ENCODE measurements at places on chromosomes 16 and 17.

DNA sequence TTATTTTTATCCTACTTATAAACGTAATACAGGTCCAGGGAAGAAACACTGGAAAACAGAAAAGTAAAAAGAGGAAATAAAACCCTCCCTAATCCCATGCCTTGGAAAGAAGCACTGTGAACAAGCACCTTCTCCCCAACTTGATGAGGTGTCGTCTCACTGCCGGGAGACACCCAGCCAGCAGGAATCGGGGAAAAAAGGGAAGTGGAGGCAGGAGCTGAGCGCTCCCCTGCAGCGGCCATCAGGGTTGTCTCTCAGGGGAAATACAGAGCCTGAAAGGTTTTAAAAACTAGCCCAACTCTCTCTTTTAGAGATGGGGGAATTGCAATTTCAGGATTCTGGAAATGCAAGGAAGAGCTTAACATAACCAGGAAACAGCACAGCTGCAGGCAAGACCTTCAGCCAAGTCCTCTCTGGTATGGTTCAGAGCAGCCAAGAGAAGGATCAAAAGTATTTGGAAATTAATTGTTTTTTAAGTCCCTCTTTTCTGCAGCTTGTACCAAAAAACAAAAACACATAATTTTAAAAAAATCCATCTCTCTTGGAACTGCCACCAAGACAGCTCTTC lies 96.3 kb upstream of the RCVRN start:
- no peak for DNase-seq

GRCh38 chr17:6046931-6047330 lies 23.2 kb upstream of the WSCD1 start:
- DNase-seq = no peak

GRCh38 chr17:17313350-17313991 lies 10.3 kb downstream of the NT5M start:
- DNase-seq = peak; percentile 69

DNA sequence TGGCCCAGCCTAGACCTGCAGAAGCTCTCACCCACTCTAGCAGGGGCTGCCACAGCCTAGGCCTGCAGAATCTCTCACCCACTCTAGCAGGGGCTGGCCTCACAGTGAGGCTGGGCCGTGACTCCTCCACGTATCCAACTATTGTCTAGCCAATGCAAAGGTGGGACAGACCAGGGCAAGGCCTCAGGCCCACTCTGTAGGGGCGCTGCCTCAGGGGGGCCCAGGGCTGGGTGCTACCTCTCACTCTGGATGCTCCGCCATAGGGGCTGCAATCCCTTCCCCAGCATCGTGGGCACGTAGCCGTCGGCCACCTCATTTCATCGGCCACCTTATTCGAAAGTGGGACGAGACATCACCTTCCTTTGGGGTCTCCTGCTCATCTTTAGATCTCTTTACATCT lies 51.7 kb downstream of the RPH3AL start:
- DNase-seq = no peak

DNA sequence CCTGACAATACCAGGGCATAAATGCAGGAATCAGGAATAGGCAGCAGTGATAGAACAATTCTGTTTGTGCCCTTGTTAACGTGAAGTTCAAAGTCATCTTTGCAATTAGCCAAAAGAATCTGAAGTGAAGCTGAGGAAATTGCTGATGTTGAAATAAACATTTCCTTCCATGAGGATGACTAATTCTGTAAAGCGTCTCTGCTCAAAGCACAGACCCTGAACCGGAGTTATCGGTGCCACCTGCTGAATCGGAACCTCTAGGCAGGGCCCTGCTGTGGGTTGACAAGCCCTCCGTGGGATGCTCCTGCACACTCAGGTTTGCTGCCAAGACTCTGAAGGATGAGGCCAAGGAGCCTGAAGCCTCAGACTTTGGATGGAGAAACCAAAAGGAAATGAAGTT lies 37.0 kb upstream of the CDH1 start:
- no peak for DNase-seq

- no peak for DNase-seq
Observed at GRCh38 chr16:21989751-21990150, 11.2 kb downstream of the PDZD9 start.

DNA sequence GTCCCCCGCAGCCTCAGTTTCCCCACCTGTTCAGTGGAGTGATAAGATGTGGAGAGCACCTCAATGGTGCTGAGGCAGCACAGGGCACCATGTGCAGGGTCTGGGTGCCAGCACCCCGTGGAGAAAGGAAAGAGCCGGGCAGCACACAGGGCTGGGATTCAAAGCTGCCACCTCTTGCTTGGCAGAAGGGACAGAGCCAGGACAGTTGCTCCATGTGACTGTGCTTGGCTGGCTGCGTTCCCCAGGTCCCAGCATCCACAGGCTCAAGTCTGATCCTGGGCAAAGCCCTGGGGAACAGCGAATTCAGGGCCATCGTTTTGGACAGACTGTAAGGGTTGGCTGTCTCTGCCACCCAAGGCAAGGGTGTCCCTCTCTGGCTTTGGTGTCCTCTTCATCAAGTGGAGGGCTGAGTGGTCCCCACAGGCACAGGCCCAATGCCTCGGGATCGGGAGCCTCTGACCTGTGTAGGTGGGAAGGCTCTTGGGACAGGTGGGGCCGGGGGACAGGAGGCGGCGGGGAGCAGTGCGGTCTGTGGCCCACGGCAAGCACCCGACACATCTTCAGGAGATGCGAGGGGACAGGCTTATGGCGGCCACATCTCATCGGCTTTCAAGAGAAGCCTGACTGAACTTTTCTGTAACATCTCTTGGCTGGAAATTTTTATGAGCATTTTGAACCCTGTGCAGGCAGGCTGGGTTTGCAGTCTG lies 8.5 kb downstream of the ZNF469 start:
- DNase-seq = no peak

- no peak for DNase-seq
Observed at GRCh38 chr17:44084921-44085320, 14.4 kb downstream of the G6PC3 start.

DNA sequence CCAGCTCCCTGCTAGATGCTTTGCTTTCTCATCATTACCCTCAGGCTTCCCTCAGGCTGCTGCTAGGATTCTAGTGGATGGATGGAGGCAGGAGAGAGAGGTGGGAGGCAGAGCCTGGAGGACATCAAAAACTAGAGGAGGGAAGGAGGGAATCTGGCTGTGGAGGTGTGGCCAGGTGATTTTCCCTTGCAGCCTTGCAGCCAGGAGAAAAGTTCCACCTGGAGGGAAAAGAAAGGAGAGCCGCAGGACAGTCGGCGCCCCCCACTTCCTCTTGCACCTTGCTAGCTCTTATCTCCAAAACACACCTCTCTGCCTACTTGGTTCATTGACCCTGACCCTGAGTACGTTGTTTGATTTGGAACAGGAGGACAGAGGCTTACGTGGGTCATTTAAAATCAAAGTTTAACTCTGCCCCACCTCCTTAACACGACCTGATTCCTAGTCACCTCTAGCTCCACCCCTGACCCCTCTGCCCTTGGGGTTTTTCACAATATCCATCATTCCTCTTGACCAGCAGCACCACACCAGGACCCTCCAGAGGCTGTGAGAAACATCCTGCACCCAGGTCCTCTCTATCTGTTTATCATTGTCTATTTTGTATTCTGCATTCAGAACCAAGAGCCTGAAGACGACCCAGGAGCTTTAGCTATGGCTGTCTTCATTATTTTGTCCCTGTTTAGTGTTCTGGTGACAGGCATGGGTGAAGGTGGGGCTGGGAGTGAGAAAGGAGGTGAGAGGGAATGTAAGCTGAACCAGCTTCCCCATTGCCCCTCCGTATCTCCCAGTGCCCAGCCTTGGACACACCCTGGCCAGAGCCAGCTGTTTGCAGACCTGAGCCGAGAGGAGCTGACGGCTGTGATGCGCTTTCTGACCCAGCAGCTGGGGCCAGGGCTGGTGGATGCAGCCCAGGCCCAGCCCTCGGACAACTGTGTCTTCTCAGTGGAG lies 15.9 kb downstream of the AOC3 start:
- DNase-seq = no peak

DNA sequence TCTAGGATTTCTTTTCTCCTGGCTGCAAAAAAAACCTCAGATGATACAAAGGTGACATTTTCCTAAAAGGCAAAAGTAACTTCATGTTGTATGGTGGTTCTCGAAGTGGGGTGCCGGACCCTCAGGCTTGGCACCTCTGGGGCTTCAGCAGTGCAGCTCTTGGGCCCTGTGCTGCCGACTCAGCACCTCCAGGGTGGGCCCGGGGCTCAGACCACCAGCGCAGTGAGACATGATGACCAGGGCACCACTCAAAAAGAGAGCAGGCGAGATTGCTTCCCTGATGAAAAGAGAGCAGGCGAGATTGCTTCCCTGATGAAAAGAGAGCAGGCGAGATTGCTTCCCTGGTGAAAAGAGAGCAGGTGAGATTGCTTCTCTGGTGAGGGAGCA lies 98.7 kb upstream of the ZNF750 start:
- no peak for DNase-seq

GRCh38 chr16:81730090-81731051 lies 48.7 kb upstream of the PLCG2 start:
- DNase-seq = peak; percentile 100

DNA sequence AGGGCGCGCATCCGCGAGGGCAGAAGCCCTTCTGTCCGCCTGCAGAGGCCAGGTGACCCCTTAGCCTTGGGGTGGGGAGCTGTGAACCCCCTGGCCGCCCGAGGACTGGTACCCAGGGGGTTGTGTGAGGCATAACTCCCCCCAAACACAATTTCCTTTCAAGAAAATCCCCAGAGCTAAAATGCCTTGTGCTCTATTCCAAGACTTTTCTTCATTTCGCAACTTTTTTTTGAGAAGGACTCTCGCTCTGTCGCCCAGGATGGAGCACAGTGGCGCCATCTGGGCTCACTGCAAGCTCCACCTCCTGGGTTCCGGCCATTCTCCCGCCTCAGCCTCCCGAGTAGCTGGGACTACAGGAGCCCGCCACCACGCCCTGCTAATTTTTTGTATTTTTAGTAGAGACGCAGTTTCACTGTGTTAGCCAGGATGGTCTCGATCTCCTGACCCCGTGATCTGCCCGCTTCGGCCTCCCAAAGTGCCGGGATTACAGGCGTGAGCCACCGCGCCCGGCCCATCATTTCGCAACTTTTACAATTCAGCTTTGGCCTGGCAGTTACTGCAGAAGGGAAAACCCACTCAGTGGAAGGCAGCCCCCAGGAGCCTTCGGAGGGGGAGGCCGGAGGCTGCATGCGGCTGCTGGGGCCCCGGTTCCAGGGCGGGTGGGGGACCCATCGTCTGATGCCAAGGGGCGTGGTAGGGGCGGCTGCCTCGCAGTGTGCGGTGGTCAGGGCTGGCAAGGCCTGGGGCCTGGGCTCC lies 963 bp upstream of the APRT start:
- DNase-seq = peak; percentile 79

DNA sequence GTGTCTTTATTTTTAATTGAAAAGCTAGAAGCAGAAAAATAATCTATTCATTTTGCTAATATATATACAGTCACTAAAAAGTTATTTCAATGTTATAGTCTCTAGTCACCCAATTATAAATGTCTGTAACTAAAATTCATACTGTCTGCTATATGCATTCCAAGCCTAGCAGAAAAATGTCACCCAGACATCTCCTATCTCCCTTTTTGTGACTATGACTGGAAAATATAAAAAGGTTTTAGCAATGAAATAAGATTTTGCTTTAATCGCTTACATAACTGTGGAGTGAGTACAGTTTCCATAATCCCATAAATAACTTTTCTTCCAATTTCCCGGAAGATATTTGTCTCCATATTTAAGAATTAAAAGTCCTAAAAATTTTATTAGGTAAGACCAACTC lies 88.6 kb downstream of the BRIP1 start:
- no peak for DNase-seq

- DNase-seq = no peak
Observed at GRCh38 chr16:73092236-73092781, 44.4 kb upstream of the ZFHX3 start.
